Ovary (tissue), 10 donors: ENCODE measurements at places on chromosomes 2 and 18. TPM values are rescaled to one million over a fixed set of nuclear protein-coding genes. Genes with fewer than 3 reads are reported as not detected.

The NHEJ1 gene
- 15.4 TPM for total RNA-seq

The LIPG gene
- total RNA-seq = 0.46 TPM

The YES1 gene
- 30.7 TPM for total RNA-seq

The FAM110C gene
- total RNA-seq = 4.1 TPM

The HTR2B gene
- total RNA-seq = 1.0 TPM

The KYNU gene
- 0.78 TPM for total RNA-seq

The CROCC2 gene
- total RNA-seq = 1.6 TPM

The ATF2 gene
- 46.6 TPM for total RNA-seq

The BOK gene
- 20.6 TPM for total RNA-seq

The TLX2 gene
- not detected for total RNA-seq

The MOCOS gene
- total RNA-seq = 5.4 TPM

DNA sequence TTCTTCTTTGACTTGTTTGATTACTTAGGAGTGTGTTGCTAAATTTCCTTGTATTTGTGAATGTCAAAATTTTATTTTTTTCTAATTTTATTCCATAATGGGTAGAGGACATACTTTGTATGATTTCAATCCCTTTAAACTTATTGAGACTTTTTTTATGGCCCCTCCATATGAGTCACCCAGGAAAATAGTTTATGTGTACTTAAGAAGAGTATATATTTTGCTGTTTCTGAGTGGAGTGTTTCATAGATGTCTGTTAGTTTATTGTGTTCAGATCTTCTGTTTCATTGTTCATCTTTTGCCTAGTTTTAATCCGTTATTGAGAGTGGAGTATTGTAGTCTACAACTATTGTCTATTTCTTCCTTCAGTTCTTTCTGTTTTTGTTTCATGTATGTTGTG is 81.9 kb downstream of the EPB41L5 start:
- DNase-seq = no peak

DNA sequence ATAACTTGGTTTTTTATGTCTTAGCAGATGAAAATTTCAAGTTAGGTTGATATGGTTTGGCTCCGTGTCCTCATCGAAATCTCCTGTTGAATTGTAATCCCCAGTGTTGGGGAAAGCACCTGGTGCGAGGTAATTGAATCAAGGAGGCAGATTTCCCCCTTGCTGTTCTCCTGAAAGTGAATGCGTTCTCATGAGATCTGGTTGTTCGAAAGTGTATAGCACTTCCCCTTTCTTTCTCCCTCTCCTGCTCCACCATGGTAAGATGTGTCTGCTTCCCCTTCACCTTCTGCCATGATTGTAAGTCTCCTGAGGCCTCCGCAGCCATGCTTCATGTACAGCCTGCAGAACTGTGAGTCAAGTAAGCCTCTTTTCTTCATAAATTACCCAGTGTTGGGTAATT is 242.1 kb upstream of the TNP1 start:
- DNase-seq = no peak

GRCh38 chr2:138334323-138334722 is 167.2 kb upstream of the SPOPL start:
- no peak for DNase-seq

DNA sequence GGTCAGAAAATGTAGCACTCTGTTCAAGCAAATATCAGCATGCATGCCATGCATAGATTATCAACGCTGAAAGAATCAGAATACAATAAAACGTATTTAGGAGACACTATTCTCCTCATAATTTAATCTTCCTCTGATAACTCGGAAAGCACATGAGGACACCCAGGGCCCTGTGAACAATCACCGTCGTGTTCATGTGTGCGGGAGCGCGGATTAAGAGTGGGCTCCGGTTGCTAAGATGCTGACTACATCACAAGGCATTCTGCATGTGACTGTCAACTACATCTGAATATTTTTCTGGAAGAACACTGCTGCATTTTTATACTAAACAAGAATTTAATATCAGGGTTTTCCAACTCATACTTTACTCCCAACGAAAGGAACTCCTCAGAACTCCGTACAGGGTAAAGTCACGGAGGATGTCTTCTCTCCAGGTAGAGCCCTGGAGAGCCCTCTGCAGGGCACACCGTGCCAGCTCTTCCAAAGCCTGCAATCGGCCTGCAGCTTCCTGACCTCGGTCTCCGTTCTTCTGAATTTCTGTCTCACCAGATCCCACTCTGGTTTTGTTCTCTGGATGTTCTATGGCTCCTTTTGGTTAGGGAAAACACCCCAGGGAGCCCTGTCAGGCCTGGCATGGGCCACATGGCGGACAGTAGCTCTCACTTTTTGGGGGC is 59.6 kb downstream of the ZNF516 start:
- DNase-seq = no peak

DNA sequence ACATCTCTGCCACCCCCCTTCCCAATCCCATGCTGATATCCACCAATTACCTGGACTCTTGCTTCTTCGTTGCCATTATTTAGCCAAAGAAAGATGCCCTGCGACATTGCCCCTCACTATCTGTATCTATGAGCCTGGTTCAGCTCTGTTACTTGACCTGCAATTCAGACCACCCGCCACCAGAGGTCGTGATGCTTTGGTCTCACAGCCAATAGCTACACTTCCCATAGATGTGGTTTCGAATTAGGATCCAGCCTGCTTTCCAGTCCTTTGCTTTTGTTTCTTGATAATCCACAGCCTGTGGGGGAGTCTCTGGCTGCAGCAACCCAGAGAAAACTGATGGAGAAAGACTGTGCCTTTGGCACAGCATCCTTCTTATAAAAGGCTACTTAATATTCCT is 239.4 kb downstream of the KLHL29 start:
- no peak for DNase-seq

- no peak for DNase-seq
Observed at GRCh38 chr18:30358555-30358954, 684.0 kb downstream of the DSC3 start.

DNA sequence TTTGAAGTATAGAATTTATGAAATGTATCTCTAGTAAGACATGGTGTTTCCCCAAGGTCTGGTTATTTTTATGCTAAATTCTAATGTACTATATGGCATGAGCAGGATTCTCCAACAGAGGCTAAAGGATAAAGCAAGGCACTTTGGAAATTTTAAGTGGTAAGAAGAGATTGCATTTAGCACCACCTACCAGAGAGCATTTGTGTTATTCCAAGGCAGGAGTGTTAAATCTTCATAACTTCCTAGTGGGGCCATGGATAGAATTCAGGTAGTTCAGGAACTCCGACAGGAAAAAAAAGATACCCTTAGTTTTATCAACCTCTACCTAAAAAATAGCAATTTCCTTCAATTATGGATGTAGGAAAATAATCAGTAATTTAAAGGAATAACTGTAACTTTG is 497.4 kb upstream of the CRIM1 start:
- DNase-seq = no peak

DNA sequence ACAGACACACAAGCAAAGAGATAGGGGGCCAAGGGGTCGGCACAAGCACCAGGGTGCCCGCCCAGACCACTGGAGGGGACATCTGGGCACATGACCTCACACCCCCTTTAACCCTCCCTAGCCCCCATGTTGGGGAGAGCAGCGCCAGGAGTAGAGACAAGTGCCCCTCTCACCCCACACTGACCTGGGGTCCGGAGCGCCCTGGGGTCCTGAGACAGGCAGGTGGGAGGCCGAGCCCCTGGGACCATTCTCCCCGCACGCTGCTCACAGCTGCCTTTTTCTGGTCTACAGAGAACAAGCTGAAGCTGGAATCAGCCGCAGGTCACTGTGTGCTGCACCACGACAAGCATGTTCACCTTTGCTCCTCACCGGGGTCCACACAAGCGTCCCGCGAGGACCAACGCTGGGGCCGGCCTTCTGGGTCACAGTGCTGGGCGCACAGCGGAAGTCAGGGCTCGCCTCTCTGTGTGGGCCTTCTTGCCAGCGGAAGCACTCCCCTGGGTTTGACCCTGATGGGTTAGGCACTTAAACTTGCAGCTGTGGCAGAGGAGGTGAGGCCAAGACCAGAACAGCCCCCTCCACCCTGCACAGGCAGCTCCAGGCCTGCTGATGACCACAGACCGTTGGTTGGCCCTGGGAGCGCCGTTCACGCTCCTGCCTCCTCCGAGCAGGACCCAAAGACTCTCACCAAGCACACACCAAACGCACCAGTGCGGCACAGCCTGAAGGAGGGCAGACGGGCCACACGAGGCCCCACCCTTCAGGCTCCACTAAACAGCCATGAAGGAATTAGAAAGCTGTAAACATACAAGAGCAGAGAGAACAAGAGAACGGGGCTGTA is 275.3 kb downstream of the EIPR1 start:
- no peak for DNase-seq

DNA sequence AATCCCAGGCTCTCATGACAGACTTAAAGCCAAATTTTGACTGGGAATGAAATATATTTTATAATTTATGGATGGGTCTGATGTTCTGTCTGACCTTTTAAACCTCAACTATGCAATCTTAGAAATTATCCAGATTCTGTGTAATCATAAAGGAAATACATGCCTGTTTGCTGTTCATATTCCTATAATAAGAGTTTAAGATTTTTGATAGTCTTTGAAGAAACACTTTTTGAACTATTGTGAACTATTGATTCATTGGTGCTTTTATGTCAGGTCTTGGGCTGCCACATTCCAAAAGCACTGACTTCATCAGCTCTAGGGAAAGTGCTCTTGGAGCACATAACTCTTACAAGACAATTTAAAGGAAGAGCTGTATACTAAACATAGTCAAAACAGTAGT is 64.2 kb downstream of the CCDC150 start:
- no peak for DNase-seq

DNA sequence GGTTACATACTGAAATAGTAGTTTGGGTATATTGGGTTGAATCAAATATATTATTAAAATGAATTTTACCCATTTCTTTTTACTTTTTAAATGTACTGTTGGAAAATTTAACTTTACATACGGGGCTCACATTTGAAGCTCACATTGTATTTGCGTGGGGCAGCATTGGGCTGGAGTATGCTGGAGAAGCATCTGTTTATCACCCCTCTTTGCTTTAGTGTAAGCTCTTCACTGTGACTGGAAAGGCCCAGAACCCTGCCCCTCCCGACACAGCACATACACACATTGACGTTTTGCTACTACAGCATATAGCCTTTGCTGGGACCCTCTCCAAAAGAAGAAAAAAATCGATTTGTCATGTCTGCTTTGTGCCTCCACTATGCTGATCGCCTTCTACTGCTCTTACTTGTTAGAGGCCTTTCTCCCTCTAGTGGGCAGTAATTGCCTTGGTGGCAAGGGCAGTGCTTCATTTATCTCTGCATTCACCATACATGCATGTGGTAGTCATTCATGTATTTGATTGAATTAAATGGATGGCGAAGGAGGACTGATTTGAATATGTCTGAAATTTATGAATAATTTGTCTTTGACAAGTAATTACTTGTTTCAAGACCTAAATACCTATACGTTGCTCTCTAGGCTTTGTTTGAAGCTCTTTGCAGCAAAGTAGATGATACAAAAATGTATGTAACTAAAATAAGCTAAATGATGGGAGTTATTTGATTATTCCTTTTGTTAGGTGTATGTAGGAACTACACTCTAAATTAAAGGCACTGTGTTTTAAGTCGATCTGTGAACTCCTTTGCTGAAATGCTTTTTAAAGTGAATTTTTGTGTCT is 37.4 kb downstream of the VAPA start:
- no peak for DNase-seq

GRCh38 chr2:213420828-213421385 is 136.6 kb downstream of the SPAG16 start:
- no peak for DNase-seq

DNA sequence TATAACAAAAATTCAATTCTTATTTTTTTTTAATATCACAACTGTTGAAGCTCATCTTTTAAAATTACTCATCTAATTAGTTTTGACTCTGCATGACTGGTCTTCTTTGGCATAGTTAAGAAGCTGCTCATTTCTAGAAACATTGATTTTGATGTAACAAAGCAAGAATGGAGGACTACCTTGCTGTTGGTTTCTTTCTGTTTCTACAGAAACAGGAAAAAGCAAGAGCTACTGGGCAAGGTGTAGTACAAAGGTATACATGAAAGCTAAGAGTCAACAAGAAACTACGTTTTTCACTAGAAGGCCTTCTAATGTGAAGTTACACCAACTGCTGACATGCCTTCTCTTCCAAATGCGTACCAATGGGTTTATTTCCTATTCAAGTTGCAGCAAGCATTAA is 90.6 kb upstream of the SYT4 start:
- DNase-seq = no peak

GRCh38 chr2:207265332-207265731 is 99.6 kb upstream of the KLF7 start:
- no peak for DNase-seq

GRCh38 chr2:9251154-9252001 is 44.8 kb downstream of the ASAP2 start:
- no peak for DNase-seq

DNA sequence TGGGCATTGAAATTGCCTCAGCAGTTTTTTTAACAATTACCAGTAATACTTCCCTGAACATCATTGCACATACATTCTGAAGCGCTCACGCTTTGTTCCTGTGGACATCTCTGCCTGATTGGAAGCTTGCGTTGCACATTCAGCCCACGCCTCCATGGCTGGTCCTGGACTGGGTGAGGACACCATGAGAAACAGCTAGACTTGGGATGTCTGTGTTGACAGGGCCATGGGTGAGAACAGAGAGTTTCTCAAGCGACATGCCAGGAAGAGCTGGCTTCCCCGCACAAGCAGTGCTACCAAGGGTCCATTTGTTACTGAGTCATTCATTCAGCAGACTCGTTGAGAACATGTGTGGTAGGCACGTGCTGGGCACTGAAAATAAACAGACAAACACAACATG is 166.3 kb downstream of the GBX2 start:
- DNase-seq = no peak

GRCh38 chr2:95034221-95034620 is 8.7 kb downstream of the MAL start:
- DNase-seq = no peak

DNA sequence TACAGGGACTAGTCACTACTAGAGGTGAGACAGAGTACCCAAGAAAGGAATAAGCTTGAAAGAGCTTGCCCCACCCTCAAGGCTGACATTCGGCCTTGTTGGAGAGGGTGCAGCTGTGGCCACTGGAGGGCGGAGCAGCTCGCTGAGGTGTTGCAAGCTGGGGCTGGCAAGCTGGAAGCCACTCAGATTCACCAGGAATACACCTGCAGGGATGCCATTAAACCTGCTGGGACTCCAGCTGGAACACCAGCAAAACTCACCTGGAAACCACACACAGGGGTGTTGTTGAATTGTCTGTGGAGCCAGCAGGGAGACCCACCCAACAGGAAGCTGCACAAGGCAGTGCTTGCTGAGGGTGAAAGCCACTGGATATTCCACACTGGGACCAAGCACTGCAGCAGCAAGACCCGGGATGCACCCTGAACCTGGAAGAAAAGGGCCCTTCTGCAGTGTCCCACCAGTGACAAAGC is 26.1 kb downstream of the KCTD18 start:
- DNase-seq = no peak

- DNase-seq = no peak
Observed at GRCh38 chr2:70069049-70069448, 18.2 kb upstream of the PCBP1 start.
